DND-41 (cell line): ENCODE measurements at places on chromosomes 6 and 20.
A peak's percentile ranks its signal among the peaks of the same experiment; 100 is the strongest.

DNA sequence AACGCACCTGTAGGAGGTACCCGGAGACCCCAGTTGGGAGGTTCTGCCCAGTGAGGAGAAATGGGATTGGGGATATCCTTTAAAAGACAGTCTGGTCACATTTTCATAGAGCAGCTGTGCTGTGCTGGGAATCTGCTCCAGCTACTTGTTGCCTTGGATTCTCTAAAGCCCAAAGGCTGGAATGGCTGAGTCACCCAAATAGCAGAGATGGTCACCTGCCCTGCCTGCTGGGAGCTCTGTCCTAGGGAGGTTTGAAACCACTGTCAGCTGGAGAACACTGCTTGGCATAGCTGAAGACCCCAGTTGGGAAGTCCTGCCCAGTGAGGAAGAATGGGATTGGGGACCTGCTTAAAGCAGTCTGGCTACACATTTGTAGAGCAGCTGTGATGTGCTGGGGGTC lies 34.8 kb upstream of the TFB1M start:
- DNase-seq = no peak

DNA sequence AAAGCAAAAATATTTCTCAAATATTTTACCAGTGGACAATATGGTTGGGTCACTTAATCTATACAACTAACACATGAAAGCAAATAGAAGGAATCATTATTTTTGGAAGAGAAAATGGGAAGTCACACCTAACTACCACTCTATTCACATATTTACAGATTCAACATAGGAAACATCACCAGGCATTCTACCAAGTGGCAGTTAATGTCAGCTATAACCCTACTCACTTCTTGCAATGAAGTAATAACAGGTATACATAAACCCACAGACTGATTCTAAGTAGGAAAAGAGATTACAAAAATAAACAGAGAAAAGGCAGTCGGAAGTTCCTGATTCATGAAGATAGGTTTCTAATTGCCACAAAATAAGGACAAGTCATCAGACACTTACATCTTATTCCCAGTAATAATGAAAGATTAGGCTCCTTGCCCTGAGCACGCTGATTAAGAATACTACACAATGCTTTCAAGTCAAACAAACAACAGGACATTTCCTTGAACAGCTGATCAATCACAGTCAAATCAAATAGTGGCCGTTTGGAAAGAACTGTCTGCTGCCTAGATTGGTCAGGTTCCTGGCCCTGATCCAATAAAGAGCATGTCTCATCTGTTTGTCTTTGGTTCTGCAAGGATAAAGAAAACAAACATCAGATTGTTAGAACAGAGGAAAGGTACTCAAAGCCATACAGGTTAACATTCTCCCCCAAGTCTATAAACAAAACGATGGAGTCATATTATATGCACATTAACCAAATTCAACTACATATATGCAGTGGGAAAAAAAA lies 79.2 kb upstream of the PLN start:
- no peak for DNase-seq

- DNase-seq = no peak
These were observed 123.7 kb downstream of the CCDC170 start for GRCh38 chr6:151617539-151617938.

GRCh38 chr6:130385064-130385695 lies 19.4 kb downstream of the TMEM200A start:
- DNase-seq = no peak

- DNase-seq = no peak
These were observed 114.0 kb downstream of the MYO6 start for GRCh38 chr6:75863001-75863400.

- DNase-seq = no peak
These were observed 871.6 kb upstream of the GJE1 start for GRCh38 chr6:141261016-141261671.

- no peak for DNase-seq
These were observed 468.2 kb upstream of the ARID1B start for GRCh38 chr6:156309017-156309416.

DNA sequence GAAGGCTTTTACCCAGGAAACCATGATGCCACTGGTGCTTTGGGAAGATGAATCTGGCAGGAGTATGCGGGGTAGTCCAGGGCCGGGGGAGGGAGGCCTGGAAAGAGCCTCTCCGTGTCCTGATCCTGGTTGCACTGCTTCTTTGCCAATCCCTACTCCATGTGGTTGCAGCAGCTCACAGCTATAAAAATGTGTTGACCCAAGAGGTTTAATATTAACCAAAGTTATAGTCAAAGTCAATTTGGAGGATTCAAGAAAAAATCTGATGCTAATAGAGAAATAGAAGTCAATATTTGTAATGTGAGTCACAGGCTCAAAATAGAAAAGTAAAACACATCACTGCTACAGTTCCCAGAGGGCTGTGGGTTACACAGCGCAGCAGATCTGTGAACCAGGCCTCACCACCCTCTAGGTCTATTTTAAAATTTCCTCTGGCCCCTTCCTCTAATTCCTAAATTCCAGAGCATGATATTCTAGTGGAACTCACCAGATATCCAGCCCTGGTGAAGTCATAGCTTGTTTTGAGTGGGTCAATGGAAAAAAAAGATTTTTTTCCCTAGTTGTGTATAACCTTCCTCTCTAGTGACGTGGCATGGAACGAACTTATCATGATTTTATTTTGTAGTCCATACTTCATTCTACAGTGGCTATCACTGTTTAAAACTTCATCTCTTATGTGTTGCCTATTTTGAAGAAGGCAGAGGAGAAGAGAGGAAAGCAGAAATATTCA lies 63.2 kb upstream of the BMP2 start:
- DNase-seq = no peak

GRCh38 chr20:37464611-37465010 lies 56.4 kb upstream of the NNAT start:
- no peak for DNase-seq

GRCh38 chr6:156884306-156884705 lies 107.1 kb downstream of the ARID1B start:
- no peak for DNase-seq

GRCh38 chr6:139370283-139370998 lies 4.0 kb downstream of the CITED2 start:
- no peak for DNase-seq

GRCh38 chr6:165718491-165718891 lies 55.5 kb upstream of the PDE10A start:
- DNase-seq = no peak

- DNase-seq = no peak
These were observed 132.4 kb downstream of the MACROD2 start for GRCh38 chr20:14127514-14128223.

GRCh38 chr20:56765172-56766073 lies 136.3 kb downstream of the TFAP2C start:
- no peak for DNase-seq

DNA sequence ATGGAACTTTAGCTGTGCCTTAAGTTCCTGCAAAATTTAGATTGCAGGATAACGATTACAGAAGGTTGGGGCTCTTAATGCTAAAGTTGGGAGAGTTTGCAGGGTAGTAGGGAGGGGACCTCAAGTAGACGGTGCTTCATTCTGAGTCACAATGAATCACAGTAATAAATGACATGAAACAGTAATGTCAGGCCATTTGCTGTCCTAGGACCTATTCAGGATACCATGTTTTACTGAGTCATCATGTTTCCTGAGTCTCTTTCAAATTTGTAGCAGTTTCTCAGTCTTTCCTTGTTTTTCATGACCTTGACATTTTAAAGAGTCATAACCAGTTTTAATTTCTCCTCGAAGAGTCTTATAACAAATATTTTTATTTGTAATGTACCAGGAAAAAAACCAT lies 406.9 kb upstream of the MAP3K7 start:
- DNase-seq = no peak

DNA sequence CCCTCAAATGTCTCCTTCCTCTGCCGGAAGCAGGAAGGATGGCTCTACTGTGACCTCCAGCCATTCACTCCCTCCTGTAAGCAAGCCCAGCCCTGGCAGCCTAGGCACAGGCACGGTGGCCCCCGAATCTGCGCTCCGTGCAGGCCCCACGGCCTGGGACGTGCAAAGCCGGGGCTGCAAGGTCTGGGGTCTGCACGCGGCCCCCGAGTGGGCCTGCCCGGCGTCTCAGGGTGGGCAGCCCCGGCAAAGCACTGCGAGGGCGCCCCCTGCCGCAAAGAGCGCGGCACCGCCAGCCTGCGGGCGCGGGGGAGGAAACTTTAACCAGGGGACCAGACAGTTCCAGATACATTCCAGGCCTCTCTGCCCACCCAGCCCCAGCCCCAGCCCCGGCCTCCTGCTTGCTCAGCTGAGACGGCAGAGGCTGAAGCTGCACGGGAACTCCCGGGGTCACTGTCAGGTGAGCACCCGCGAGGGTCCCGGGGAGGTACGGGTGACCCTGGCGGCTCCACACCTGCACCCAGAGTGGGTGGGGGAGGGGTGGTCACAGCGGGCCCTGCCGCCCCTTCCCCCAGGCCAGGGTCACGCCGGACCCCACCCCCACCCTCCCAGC lies 98.8 kb downstream of the ASXL1 start:
- no peak for DNase-seq

DNA sequence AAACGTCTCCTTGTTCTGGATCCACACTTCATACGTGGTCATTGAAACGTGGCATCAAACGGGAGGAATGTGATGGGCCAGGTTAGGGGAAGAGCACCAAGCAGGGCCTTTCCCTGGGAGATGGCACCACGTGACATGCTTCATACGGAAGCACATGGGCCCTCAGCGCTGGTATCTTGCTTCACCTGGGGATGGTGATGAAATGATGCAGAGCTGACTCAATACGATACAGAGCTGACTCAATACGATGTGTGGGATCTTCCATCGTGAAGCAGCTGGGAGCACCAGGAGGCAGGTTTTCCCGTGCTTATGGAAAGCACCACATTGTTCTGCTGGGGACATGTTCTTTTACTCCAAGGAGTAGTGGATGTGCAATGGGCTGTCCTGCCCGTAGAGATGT lies 22.5 kb upstream of the TAGAP start:
- no peak for DNase-seq

GRCh38 chr6:13355999-13356785 lies 27.9 kb upstream of the TBC1D7 start:
- DNase-seq = peak; percentile 27

- DNase-seq = no peak
These were observed 4.8 kb downstream of the TAF4 start for GRCh38 chr20:62060631-62061541.

DNA sequence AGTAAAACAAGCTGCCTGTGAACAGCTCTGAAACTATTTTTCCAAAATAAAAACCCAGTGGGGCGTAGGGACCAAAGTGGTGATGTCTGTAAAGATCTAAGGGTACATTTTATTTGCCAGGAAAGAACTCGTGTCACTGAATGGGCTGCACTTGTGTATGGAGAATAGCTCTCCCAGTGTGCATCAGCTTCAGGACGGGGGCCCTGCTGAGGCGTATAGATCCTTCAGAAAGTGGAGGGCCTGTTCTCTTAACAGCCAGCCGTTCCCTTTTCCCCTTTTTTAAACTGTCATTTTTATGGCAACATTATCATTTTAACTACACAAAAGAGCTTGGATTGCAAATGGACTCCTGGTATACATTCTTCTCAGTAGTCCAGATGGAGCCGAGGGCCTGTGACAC lies 137.3 kb downstream of the TMEM242 start:
- DNase-seq = no peak

GRCh38 chr20:848193-848592 lies 14.7 kb downstream of the FAM110A start:
- no peak for DNase-seq

DNA sequence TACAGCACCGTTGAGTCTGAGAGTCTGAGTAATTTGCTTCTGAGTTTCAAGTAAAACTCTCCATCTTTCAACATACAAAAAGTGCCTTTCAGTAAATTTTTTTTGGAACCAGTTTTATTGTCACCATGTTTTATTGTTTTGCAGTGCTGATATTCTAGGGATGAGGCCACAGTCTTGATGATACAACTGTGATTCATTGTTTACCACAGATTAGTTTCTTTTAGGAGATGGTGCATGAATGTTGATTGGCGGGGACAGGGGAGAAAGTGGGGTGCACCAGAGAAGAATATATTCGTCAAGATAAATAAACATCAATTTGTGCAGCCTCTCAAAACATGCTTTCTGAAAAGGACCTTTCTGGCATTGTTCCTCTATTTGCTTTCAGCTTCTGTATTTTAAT lies 109.0 kb downstream of the MCHR2 start:
- DNase-seq = no peak

DNA sequence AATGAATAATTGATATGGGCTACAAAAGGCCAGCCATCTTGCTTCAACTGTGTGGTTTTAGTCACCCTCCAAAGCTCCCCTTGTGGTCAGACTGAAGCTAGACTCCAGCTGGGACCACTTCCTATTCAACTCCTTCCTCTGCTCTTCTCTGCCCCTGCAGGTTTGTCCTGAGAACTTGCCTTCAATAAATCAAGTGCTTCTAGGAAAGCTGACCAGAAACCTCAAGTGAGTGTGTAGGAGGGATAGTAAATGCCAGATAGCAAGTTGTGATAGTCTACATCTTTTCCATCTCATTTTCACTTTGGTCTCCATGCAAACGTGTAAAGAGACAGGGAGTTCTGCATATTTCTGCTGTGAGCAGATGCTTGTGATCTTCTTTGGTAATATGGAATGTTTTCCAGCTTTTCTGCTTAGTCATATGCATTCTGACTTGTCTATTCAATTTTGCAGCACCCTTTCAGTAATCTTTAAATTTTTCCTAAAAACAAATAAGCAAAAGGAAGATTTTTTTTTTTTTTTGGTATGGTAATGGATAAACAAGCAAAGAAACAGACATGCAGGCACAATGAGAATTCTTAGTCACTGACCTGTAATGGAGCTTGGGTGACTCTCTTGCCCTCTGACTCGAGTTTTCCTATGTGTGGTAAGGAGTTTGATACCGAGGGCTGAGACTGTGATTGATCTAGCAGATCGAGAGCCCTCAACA lies 201.3 kb upstream of the BTBD3 start:
- DNase-seq = peak; percentile 15

DNA sequence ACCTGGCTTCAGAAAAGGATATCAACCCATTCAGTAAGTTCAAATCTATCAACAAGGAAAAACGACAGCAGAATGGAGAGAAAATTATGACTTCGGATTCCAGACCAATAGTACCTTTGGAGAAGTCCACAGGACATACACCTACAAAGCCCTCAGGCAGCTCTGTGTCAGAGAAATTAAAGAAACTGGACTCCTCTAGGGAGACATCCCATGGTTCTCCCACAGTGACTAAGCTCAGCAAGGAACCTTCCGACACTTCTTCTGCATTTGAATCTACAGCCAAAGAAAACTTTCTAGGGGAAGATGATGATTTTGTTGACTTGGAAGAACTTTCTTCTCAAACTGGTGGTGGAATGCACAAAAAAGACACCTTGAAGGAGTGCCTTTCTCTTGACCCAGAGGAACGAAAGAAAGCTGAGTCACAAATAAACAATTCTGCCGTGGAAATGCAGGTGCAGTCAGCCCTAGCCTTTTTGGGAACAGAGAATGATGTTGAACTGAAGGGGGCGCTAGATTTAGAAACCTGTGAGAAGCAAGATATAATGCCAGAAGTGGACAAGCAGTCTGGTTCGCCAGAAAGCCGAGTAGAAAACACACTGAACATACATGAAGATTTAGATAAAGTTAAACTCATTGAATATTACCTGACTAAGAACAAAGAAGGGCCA lies 67.4 kb upstream of the HINT3 start:
- DNase-seq = no peak

DNA sequence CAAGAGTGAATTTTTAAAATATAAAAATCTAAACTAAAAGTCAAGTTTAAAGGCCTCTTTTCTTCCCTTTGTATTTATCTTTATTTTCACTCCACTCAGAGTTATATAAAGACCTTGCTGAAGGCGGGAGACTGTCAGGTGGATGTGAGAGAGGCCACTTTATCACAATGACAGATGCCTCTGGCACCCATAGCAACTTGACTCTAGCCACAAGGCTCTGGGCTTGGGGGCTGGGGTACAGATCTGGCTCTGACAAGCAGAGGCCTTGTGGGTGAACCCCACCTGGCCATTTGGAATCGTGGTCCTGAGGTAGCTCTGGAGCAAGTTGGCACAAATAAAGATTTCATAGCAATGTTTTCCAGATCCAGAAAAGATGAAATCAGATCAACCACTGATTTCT lies 417.2 kb downstream of the RFPL4B start:
- no peak for DNase-seq
